ENCODE measurements at places on chromosomes 13 and 19.

DNA sequence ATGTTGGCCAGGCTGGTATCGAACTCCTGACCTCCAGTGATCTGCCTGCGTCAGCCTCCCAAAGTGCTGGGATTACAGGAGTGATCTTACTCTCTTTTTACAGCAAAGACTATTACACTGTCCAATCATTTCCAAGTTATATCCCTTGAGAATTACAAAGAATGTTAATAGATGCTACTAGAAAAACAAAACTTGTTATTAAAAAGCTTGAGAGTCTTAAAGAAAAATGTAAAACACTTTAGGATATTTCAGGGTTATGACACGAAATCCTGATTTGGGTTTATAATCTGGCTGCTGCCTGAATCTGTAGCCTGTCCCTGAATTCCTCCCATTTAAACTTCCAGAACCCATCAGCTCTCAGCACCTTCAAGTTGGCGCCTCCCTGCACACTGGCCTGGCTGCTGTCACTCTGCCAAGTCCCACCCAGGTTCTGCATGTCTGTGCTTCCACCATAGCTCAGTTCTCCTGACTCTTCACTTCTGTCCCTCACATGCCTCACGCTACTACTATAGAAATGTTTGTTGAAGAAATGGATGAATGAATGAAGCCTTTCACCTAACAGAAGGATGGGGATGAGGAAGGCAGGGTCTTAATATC, 55.8 kb upstream of the RFXAP start:
- no peak for DNase-seq

- DNase-seq = no peak
Measured at GRCh38 chr19:50721441-50722137, 1.6 kb upstream of the CLEC11A start.

DNA sequence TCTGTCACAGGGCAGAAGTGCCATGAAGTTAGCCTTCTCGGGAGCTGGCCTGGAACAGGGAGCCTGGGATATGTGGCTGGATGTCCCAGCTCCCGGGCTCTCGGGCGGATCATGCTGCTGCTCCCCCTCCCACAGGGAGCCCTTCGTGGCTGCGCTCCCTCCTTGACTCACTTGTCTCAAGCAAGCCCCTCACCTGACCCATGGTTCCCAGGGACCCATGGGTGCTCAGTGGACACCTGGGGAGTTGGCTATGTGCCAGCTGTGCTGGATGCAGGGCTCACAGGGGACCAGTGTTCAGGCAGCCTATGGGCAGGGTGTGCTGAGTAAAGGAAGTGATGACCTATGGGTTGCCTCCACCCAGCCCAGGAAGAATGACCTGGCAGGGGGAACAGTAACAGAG, 213.1 kb upstream of the SGCG start:
- no peak for DNase-seq

- no peak for DNase-seq
Measured at GRCh38 chr19:41887711-41888382, 4.9 kb downstream of the ARHGEF1 start.

GRCh38 chr13:98571955-98572662, 4.8 kb downstream of the STK24 start:
- peak; percentile 57 for DNase-seq

- DNase-seq = peak; percentile 69
Measured at GRCh38 chr13:27194895-27195764, 23.5 kb upstream of the USP12 start.

GRCh38 chr19:3606174-3606689, 443 bp downstream of the TBXA2R start:
- DNase-seq = no peak

DNA sequence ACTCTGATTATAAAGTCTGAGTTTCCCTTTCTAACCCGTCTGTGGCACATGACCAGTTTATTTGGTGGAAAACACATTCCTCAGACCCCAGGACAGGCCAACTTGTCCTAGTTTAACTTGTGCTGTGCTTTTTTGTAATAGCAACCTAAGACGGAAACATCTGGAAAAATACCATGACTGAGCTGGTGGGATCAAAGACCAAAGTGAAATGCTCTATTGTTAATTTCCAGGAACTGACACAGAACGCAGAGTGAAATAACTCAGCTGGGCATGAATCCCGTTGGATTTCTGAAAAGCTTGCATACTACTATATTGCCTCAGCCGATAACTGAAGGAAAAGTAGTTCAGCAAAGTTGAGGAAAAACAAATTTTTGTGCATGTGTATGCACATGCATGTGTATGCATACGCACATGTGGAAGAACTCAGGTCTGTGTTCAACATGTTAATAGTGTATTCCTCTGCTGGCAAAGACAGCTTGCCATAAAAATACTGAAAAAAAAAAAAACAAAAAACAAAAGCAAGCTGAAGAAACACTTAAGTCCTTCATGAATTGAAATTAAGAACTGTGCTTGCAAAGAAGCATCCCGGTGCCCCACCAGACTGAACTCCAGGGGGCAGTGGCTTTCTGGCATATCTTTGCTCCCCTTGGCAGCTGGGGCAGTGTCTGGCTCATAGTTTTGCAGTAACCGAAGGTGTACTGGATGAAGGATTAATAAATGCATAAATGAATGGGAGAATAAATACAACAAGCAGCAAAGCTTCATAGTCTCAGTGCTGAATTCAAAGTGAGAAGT, 187.8 kb downstream of the LHFPL6 start:
- no peak for DNase-seq

DNA sequence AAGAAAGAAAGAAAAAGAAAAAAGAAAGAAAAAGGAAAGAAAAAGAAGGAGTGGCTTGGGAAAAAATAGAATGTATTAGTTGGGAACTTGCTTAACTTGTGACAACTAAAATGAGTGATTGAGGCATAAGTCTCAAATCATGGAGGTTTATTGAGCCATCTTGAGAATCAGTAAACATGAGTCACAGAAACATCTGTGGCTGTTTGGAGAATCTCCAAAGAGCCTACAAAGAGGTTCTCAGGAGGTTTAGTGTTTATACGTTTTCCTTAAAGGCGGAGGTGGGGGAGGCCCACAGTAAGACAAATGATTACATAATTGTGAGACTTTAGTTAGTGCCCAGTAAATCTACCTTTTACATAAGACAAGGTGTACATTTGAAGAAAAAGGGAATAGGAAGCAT, 38.6 kb downstream of the WDR87 start:
- DNase-seq = peak; percentile 37

DNA sequence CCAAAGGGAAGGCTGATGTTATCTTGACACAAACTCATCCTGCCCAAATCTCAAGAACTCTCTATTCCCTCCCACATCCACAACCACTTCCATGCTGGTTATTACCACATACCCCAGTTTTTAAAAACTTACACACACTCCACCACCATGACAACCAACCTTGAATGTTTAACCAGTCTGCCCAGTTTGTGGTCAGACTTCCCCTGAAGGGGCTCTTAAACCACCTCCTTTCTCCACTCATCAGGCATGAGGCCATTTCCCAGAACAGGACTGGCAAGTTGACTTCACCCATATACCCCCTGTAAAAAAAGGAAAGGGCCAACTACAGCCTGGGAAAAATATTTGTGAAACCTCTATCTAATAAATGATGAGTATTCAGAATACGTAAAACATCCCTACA, 12.4 kb upstream of the ZSCAN4 start:
- no peak for DNase-seq

DNA sequence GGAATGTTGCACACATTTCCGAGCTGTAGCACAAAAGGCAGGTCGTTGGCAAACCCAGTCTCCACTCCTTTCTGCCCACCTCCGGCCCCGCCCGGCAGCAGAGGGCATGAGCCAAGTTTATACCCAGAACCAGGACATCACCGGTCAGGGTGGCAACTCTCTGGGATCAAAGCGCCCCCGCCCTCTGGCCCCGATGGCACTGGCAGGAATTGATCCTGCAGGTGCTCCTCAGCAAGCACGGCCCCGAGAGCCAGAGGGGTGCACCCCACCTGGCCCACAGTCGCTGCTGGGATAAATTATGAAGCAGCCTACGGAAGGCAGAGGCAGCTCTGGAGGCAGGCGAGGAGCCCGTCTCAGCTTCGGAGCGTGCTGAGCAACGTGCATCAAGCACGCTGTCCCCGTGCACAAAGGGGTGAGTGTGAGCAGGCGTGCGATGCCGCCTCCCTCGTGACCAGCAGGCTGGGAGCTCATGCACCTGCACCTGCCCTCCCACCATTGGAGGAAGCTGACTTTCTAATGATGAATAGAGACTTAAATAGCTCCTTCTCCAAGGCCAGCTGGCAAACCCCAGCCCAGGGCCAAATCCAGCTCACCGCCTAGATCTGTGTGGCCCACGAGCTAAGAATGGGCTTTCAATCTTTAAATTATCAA, 25.7 kb downstream of the SHC2 start:
- DNase-seq = no peak

- DNase-seq = no peak
Measured at GRCh38 chr13:50417597-50417996, 402.4 kb downstream of the KCNRG start.

GRCh38 chr13:32426191-32426989, 1.5 kb downstream of the N4BP2L1 start:
- no peak for DNase-seq

DNA sequence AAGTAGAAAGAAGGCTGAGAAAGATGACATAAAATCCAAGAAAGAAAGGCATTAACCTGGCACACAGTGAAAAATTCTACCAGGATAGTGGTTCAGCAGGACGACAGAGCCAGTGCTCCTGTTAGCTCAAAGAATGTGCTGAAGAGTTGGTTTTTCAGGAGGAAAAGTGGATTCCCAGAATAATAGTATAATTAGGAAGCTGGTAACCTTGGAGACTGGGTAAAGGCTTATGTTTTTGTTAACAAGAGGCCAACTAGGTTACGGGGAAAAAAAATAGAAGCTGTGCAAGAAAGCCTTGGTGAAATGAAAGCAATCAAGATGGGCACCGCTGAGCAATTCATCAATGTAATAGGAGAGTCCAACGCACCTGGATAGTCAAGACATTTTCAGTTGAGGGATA, 54.7 kb downstream of the SLC15A1 start:
- no peak for DNase-seq

DNA sequence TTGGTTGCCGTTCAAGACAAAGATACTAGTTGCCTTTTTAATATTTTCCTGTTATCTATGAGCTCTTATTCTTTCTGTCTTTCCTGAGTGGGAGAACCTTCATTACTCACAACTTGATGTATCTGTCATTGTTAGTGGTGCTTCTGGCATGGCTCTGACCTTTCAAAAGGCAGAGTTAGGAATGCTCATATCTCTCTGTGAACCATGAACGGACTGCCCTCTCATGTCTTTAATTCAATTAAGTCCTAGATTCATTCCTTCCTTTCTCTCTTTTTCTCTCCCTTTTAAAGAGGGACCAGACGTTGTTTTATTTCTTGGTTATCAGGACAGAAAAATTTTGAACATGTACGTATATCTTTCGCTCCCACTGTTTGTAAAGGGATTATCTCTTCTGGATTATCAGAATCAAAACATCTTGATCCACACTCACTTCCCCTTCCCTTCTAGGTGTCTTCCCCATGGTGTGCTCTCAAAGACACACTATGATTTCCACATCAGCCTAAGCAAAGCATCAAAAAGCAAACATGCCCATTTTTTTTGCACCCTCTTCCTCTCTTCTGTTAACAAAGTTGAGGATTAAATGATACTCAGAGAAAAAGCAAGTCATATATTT, 90.3 kb downstream of the LRCH1 start:
- no peak for DNase-seq

- no peak for DNase-seq
Measured at GRCh38 chr13:98729658-98730057, 22.8 kb downstream of the SLC15A1 start.

- DNase-seq = no peak
Measured at GRCh38 chr19:2274931-2275535, 6.9 kb downstream of the PEAK3 start.

GRCh38 chr19:7356899-7357627, 8.3 kb downstream of the ARHGEF18 start:
- DNase-seq = no peak

GRCh38 chr13:67299072-67299635, 69.0 kb upstream of the PCDH9 start:
- DNase-seq = peak; percentile 18

DNA sequence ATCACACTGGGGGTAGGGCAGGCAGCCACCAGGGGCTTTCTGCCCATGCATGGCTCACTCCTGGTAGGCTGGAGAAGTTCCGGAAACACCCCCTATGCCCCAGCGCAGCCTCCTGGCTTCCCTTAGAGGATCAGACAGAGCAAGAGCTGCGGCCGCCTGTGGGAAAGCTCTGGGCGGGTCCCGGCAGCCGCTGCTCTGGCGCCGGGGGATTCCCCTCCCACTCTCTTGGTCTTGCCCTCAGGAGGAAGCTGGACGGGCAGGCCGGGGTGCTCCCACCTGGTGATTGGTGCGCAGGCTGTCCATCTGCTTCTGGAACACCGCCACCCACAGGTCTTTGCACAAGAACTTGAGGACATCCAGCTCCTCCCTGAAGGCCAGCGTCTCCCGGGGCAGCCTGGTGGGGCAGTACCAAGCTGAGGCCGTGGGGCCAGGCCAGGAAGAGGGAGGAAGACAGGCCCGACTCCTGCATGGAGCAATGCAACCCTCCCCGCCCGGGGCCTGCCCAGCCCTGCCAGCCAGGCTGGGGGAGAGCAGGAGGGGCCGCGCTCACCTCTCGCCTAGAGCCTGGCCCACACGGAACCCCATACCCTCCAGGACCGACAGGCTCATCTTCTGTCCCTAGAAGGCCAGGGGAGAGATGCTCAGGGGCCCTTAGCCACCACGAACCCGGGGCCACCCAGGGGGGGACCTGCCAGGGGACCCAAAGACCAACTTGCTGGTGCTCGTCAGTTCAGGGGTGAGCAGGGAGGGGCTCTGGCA, 4.0 kb upstream of the NKPD1 start:
- DNase-seq = no peak

DNA sequence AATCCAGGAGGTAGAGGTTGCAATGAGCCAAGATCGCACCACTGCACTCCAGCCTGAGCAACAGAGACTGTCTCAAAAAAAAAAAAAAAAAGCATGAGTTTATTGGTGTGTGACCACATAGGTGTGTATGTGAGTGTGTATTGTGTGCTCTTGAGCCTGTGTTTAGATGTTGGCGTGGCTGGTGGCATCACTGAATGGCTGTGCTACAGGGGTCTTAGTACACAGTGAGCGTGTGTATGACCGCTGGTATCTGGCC, 2.5 kb downstream of the SLC1A5 start:
- no peak for DNase-seq

- no peak for DNase-seq
Measured at GRCh38 chr13:52832313-52832712, 16.1 kb downstream of the PCDH8 start.

DNA sequence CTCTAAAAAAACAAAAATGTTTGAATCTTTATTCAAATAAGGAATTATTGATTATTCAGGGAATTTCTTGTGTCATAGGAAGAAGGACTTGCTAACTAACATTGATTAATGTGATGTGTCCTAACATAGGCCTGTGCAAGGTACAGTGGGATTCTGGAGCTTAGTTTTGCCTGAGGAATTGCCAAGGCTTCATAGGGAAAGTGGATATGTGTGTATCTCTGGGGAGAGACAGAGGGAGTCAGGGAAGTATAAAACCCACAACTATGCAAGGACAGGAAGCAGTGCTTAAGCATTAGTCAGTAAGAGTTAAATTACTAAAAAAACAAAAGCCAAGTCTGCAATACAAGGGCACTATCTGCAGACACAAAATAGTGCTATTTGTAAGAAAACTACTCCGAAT, 59.6 kb downstream of the WDFY2 start:
- DNase-seq = peak; percentile 76

All from AG09309 (cell line).